ENCODE measurements at places on chromosomes 12 and 14.

DNA sequence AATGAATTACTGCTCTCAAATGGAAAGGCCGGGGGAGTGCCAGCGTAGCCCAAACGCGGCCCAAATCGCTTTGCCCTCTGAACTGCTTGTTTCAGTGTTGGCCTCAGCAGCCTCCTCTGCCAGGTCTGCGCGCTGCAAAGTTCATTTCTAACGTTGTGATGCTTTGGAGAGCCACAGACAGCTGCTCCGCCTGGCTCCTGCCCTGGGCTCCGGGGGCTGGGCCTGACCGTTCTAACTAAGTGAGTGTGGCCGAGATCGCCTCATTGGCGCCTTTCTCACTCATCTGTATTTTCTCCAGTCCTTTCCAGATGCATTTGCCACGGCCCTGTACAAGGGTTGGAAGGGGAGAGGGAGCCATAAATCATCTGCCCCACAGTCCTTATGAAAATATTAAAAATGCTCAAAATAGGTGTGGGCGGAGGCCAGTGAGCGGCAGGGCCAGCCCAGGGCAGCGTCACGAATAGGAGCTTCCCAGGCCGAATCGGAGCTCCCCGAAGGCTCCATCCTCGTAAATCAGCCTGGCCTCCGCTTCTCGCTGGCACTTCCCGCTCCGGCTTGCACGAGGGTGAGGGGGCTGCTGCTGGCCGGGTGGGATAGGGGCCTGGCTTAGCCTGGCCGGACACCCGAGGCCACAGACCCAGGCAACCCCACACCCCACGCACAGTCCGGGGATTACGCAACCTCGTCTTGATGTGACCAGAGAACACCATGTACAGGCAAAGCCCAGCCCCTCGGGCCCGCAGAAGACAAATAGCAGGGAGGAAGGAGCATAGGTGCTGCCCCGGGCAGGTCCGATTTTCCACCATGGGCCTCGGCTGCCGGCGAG, 196.6 kb upstream of the DIO3 start:
- no peak for DNase-seq

DNA sequence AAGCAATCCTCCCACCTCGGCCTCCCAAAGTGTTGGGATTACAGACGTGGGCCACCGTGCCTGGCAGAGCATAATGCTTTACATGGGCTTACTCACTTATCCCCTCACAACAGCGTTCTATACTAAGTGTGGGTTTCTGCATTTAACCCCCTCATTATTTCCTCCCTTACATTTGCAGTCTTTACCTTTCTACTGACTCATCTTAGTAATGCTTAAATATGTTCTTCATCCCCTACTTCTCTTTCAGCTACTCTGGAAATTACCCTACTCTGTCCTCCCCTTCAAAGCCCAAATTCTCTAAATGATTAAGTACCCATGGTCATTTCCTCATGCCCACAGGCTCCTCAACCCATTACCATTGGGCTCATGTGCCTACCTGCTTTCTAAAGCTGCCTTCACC, 40.7 kb downstream of the NKX2-1 start:
- DNase-seq, result no peak

- DNase-seq, result peak; percentile 59
Measured at GRCh38 chr14:75514673-75515628, 7.3 kb upstream of the BATF start.

DNA sequence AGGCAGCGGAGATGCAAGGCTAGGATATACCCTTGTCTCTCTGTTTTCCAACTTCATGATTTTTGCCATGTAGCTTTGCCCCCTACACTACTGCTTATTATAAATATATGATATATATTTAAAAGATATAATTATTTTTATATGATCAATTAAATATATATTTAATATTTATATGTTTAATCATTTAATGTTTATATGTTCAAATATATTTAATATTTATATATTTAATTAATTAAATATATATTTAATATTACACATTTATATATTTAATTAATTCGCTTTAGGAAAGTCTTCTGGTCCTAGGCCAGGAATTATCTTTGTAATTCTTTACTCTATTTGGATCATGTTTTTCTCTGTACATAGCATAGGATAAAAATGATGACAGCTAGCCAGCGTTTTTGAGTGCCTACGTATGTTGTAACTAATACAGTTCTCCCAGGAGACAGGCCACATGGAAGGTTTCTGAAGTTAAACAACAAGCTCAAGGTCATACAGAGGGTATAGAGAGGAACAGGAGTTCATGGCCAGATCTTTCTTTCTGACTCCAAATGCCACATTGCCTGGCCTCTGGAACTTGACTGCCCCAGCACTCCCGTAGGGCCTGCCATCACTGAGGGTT, 192.5 kb downstream of the KCNA5 start:
- no peak for DNase-seq

DNA sequence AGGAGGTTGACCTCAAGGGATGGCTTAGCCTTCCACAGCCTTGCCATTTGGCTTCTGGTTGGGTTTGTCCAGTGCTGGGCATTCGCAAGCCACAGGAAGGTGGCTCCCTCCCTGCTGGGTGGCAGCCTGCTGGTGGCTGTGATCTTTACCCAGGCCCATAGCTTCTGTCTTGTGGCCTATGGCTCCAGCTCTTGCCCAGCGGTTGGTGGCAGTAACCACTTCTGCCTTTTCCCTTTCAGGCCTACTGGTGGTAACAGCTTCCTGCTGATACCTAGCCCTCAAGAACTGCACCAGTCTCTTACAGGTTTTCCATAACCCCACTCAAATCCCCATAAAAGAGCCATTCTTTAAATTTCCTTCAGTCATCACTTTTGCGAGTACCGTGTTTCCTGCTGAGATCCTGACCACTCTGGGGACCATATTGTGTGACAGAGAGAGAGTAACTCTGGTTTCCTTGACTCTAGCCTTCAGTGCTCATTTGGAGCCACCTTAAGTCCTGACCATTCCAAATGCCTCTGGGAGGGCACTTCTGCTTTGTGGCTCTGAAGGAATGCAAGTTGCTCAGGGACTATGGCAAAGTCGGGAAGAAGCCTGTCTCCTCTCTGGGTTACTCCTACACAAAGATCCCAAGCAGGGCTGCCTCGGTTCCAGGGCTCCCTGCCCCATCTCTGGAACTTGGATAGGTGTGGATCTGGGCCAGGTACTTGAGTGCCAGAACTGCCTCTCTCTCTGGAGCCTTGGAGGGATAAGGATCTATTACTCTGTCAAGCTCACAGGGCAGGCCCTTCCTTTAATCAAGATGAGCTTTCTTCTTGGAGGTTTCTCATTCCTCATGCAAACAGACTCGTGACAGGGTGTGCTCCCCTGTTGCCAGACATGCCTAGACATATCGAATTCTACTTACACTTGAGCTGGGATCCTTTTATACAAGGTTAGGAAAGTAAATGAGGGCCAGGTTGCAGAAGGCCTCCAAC, 2.9 kb upstream of the NYNRIN start:
- DNase-seq, result no peak

DNA sequence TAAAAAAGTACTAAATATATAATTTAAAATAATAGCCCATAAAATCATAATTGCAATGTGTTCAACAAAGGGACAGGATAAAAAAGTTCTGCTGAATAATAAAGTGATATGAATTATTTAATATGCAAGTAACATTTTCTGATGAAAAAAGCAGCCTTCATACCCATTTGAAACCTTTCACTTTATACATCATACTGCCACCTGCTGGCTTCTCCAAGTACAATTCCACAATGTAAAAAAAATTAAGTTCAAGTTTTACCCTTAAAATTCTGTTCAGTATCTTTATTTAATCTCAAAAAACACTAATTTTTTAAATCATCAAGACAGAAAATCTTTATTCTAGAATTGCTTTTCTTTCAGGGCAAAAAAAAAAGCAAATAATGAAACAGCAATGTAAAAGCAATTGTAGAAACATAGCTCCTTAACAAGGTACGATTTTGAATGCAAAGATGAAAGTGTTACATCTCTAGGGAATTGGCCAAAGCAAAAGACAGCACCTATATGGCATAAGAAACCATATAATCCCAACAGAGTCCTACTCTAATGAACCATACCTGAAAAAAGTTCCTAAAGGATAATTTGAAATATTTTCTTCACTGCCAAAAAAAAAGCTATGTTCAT, 15.0 kb downstream of the MDM1 start:
- peak; percentile 54 for DNase-seq

- no peak for DNase-seq
Measured at GRCh38 chr12:90954921-90955320, at the start of gene CCER1. Gene CCER1 (minus strand): TSS chr12:90955176. CDS start chr12:90954742, 434 bp downstream.

DNA sequence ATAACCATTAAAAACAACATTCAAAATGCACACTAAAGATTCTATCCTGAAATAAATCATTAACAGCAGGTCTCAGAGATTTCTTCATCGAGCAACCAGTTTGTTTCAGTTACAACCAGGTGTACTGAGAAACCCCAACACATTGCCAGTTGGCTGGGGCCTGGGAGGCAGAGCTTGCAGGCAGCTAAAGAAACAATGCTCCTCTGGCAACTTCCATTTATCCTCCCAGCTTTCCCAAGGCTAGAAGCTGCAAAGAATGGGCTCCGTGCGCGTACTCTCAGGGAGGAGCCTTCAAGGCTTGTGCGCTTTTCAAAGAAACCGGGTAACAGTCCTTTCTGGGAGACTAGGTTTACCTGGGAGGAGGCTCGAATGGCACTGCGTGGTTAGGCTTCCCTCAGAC, 181.6 kb downstream of the MSRB3 start:
- no peak for DNase-seq

DNA sequence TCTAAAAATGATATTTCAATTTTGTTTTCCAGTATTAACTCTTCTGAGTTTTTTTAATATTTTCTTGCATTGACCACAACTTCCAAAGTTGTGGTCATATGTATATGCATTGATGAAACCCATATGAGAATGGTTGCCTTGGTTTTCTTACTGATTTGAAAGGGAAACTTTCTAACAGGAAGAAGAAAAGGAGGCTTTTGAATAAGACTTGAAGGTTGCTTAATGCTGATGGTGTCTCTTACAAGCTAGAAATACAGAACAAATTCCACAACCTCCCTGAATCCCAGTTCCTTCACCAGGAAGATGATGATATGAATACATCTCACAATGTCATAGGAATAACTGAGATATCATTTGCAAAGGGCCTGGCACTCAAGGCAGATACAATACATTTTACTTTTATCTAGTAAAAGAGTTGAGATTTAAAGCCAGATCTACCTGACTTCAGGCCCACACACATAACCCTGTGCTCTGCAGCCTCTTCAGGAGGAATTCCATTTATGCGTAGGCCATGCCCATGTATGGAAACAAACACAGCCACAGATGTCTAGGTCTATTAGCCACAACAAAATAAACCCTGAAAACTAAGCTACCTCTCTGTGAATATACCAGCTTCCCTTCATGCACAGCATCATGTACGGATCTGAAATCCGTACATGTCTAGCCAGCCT, 165.4 kb upstream of the PLEKHG7 start:
- DNase-seq, result no peak

GRCh38 chr14:28782301-28782700, 15.7 kb downstream of the FOXG1 start:
- DNase-seq, result no peak

DNA sequence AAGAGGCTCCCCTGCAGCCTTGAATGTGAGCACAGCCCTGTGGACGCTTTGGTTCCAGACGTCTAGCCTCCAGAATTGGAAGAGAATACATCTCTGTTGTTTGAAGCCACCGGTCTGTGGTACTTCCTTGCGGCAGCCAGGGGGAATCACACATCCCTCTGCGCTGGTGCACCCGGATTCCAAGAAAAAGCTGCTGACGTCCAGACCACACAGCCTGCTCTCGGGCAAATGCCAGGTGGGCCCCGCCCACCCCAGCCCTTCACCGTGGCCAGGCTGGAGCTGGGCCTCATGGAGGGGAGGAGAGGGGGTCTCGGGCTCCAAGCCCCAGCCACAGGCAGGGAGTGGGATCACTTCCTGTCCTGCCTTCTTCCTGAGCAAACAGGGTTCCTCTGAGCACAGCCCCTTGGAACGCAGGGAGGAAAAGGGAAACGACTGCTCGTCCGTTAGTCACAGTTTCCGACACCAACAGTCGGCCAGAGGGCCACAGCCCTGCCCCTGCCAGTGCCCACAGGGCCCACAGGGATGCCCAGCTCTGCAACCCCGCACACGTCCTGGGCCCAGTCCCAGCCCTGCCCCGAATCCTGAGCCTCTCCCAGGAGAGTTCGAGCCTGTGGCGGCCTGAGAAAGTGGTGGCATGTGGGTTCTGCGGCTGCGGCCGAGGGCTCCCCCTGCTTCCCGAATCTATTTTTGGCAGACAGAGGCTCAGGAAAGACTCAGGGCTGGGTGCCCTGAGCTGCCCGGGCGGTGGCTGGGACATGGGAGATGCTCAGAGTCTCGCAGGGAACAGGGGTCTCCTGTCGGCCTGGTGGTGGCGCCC, 85.3 kb downstream of the RFLNA start:
- DNase-seq, result no peak

GRCh38 chr12:9872162-9872561, 3.0 kb upstream of the CLEC2B start:
- DNase-seq, result no peak

- DNase-seq, result no peak
Measured at GRCh38 chr14:45787167-45787566, 534.2 kb upstream of the MIS18BP1 start.
